ENCODE measurements at places on chromosomes 6 and 20.

DNA sequence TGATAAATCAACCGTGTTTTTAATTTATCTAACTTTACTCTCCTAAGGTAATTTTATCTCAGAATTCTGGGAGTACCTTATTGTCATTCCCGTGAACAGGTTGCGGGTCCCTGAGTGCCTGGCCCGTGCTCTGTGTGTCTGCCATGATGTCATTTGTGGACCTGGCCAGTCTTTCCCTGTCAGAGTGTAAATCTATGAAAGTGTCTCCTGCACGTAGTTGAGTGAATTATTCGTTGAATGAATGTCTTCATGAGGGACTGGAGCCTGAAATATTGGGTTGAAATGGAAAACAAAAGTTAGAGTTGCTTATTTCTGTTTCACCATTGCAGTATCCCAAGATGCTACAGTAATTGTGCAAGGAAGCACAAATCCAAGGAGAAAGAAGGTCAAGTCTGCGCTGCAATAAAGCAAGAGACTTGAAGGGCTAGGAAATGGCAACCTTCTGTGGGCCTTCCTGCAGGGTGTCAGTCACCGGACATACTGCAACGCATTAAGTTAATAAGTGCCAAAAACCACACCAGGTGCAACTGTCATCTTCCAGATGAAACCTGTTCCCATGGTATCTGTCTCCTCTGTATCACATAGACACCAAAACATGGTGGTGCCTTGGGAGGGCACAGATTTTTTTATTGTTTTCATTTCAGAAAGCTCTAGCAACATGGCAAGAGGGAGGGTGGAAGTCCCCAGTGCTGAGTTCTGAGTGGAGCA lies 135.5 kb downstream of the ZDHHC14 start:
- DNase-seq: no peak

DNA sequence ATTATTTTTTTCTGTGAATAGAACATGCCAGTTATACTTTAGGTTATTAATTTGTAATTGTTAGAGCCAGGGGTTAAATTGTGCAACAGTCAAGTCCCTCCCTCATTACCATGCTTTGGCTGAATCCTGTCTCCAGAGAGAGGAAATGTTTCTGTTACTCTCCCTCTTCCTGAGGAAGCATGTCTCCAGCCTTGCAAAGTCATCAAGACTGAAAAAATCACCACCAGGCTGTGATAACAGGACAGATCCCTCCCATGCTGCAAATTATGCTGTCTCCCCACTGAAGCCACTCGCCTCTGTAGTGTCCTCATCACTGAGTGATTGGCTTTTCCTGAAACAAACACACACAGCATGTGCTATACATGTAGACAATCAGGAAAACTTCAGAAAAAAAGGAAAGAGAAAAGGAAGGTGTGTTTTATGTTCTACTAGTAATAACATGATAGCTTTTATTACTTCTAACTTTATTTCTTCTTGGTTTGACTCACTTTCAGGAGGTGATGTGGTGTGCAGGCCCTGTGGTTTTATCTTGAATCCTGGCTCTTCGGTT lies 290.0 kb upstream of the JAG1 start:
- no peak for DNase-seq

DNA sequence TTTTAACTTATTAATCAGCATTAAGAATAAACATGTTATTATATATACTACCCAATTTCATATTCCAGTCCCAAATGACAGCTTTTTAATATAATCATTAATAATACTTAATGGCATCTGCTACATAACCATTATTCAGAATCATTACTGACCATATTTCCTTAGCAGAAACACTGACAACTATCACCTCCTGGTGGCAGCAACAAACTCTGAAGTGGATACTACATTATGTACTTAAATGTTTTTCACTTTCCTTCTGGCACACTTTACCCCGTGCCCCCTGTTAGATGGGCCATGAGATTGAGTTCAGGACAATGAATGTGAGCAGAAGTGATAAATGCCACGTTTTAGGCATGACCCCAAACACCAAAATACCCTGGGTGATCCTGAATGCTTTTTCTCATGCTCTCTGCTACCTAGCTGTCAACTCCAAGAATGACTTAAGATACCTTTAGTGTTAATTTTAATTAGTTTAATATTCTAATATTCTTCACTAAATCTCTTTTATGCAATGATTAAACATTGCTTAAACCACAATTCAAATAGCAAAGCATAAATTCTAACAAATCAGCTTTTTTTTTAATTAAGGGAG lies 77.1 kb downstream of the LMBRD1 start:
- DNase-seq: peak; percentile 16

DNA sequence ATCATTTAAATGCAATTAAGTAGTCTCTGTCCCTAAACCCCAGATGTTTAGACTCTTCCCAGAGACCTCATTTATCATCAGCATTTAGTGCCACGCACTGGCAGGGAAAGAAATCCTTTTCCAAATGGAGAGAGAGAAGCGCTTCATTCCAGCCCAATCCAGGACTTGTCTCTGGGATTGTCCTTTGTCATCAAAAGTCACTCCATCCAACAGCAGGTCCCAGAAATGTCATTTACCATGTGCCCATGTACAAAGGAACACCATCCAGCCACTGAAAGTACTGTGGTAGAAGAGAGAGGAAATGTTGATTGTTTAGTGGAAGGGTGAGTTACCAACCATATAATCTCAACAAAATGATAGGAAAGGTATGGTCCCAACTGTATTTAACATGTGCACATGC lies 66.9 kb upstream of the SMIM28 start:
- DNase-seq: no peak

DNA sequence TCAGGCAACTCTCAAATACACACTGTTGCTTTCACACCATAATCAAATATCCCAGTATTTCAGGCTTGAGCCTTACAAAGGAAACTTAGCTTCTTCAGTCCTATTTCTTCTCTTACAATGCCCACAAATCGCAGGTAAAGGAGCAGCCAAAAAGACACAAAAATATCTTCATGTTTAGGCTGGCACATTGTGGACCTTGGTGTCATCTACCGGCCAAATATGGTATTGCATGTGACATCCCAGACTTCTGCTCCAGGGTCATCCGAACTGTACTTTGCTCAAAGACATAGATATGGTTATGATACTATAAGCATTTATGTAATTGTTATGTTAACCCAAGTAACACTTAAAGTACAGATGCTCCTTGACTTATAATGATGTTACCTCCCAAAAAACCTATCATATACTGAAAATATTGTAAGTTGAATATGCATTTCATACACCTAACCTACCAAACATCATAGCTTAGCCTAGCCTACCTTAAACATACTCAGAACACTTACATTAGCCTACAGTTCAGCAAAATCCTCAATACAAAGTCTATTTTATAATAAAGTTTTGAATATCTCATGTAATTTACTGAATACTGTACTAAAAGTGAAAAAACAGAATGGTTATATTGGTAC lies 4.6 kb downstream of the OR2H2 start:
- DNase-seq: peak; percentile 58

- DNase-seq: no peak
Measured at GRCh38 chr6:90835596-90836212, 248.8 kb upstream of the MAP3K7 start.

DNA sequence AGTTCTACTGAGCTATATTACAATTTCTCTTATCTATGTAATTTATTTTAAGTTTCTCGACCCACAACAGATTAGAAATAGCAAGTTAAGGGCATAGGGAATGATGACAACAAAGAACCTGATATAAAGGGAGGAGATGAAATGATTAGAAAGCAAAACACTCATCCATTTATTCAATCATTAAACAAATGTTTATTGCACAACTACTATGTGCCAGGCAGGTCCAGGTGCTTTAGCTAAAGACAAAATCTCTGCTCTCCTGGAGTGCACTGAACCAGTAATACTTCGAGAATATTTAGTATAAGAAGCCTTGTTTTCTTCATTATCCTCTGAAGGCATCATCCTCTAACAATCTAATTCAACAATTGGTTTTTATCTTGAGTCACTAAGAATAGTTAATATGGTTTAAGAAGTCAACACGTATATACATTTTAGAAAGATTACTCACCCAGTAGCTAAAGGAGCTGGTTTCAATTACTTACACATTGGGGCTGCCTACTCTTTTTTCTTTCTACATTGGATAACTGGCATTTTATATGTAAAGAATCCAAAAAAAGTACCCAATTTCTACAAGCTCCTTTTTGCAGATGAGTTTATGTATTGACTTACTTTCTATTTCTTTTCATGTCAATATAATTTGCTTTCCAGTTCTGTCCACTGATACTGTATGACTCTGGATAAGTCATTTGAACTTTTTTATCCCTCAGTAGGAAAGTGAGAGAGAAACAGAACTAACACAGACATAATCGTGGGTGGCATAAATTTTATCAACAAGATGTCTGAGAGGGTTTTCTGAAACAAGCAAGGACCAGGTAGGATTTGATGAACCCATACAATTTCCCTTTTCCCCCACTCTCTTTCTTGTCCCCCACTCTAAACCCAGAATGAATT lies 312.6 kb downstream of the CLIC5 start:
- no peak for DNase-seq

GRCh38 chr20:52926505-52926904 lies 45.7 kb upstream of the TSHZ2 start:
- DNase-seq: no peak

GRCh38 chr6:106674541-106675229 lies 45.3 kb downstream of the QRSL1 start:
- no peak for DNase-seq

DNA sequence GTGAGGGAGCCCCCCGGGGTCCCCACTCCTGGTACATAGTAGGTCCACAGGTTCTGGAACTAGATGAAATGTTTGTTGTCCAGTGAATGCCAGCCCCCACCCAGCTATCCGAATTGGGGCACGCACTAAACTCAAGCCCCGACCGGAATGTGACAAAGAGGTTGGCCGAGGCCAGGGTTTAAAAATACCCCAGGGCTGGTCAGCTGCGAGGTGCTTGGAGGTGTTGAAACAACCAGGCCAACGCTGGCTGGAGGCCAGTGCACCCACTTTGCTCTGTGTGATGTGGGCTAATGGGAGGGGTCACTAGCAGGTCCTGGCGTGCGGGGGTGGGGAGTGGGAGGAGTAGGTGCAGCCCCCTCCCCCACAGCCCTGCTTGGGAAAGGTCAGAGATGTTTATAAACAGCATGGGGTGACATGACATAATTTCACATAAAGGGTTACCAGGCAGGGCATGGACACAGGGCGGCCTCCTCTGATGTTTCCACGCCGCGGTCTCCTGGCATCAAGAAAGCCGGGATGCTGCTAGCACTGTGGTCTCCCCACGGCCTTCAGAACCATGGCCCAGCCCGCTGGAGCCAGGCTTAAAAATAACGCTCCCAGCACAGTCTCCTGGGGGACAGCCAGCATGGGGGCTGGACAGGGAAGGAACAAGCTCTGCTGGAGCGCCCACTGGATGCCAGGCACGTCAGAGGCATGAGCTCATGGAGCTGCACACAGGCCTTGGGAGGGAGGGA lies 111.2 kb upstream of the PTPN1 start:
- no peak for DNase-seq

DNA sequence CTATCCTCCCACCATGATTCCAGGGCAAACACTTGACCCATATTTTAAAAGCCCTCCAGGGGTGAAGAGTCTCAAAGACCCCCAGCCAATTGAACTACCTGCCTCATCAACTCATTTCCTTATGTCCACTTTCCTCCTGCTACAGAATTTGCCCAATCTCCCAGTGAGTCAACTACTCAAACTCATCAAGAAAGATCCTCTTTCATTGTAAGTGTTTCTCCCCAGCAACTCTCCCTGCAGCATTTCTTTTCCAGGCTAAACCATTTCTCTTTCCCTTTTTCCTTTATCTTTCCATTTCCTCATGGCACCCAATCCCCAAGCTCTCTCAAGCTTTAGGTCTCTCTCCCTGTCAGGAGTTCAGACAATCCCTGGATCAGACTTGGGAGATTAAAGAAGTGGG lies 1.5 kb downstream of the DLK2 start:
- no peak for DNase-seq

- DNase-seq: no peak
Measured at GRCh38 chr6:19943042-19943441, 105.9 kb downstream of the ID4 start.

DNA sequence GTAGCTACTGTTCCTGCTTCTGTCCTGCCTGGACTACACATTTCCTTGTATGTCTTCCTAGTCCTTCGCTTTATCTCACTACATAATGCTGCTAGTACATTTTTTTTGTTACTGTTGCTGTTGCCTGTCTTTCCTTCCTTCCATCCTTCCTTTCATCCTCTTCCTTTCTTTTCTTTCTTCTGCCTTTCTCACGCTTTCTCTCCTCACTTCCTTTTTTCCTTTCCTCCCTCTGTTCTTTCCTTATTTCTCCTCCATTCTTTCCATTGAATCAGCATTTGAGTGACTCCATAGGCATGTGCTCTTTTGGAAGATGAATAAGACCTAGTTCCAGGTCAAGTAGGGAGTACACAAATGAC lies 46.3 kb downstream of the MAP3K4 start:
- DNase-seq: no peak

DNA sequence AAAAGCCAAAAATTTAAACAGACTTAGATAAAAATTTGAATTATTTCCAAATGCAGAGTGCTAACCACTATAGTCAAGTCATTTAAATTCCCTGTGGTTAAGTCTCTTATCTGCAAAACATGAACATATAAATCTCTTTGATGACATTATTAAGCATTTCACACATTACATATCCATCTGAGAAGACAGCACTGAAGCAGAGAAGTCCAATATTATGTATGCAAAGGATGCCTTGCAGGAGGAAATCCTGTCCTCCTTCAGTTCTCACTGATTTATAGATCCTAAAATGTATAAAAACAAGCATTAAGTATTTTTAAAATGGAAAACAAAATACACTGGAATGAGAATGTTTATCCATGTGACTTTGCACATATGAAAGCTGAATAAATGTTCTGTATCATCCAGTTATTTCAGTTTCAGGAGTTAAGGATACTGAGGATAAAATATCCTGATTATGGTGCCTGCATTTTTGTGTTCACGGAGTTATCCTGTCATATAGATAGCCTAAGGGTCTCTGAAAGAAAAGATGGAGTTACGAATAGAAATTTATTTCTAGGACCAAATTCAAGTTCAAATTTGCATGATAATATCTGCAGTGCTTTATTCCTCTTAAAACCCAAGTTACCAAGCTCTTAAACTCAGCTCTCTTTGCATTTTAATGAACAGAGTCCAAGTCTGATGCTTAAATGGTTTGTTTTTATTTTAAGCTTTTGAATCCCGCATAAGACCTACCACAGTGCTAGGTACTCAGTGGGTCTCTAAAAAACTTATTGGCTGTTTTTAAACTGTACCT lies 145.4 kb downstream of the PRKN start:
- DNase-seq: no peak

DNA sequence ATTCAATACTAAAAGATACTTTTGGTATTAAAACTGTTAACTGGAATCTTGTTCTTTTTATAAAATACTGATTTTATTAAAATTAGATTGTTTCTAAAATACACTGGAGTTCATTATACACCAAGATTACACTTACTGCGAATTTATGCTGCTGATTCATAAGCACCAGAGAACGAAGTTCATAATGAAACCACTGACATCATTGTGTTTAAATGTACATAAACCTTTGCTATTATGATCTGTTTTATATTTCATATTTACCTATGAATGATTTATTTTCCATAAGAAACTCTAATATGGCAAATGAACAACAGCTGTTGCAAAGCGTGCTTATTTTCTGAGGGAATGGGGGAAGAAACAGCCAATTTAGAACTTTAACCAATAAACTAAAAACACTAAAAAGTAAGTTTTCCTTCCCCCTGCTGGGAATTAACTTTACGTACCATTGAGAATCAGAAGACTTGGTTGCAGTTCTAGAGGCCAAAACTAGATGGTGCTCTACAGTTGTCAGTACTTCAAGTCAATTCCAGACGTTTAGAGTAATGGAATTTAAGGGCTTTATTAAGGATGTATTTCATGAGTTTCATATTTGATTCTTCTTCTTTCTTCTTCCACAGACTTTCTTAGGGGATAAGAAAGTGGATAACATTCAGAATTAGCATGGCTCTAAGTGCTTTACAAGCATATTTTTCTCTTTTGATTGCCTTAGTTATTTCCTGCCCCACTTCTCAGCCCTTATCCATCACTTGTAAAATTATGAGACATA lies 30.8 kb upstream of the COL19A1 start:
- DNase-seq: peak; percentile 23

All from GM10248 (cell line).